ENCODE measurements at places on chromosomes 3 and 15. TPM values are rescaled to one million over a fixed set of nuclear protein-coding genes. Genes with fewer than 3 reads are reported as not detected.
A peak's percentile ranks its signal among the peaks of the same experiment; 100 is the strongest.

The RAB6B gene
- 8.6 TPM for polyA plus RNA-seq

The ACY1 gene
- polyA plus RNA-seq = 26.7 TPM

The C3orf70 gene
- polyA plus RNA-seq = 11.9 TPM

The SEMA7A gene
- polyA plus RNA-seq = 80.7 TPM

The SMAD6 gene
- 3.2 TPM for polyA plus RNA-seq

The RAB8B gene
- 38.7 TPM for polyA plus RNA-seq

The ISG20 gene
- polyA plus RNA-seq = 17.0 TPM

The ARNT2 gene
- 34.3 TPM for polyA plus RNA-seq

The SLC25A20 gene
- polyA plus RNA-seq = 19.6 TPM

The GUCA1C gene
- polyA plus RNA-seq = 1.1 TPM

- DNase-seq = no peak
Observed at GRCh38 chr15:71892335-71892734, 82.0 kb downstream of the NR2E3 start.

DNA sequence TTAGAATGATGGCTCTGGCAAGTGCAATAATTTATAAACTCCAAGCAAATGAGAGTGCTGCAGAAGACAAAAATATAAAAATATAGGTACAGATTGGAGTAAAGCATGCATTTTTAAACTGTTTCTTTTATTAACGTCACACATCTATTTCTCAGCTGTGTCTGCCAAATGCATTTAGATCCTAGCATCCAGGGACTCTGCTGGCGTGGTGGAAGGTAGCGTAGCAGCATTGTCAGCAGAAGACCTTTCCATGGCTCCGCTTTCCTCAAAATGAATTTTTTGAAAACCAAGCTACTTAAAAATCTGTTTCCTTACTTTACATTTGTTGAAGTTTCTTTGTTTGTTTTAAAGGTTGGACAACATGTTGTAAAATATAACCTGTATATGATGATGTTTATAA, 16.3 kb upstream of the ATP10A start:
- DNase-seq = no peak

- DNase-seq = no peak
Observed at GRCh38 chr15:59444980-59445545, 7.1 kb downstream of the FAM81A start.

DNA sequence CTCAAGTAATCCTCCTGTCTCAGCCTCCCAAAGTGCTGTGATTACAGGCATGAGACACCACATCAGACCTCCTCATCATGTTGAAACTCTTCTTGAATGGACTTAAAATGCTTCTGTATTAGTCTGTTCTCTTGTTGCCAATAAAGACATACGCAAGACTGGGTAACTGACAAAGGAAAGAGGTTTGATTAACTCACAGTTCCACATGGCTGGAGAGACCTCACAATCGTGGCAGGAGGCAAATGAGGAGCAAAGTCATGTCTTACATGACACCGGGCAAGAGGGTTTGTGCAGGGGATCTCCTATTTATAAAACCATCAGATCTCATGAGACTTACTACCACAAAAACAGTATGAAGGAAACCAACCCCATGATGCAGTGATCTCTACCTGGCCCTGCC, 113.5 kb downstream of the CNTN4 start:
- DNase-seq = no peak

GRCh38 chr3:110193074-110193473, 855.7 kb upstream of the DPPA4 start:
- no peak for DNase-seq

- DNase-seq = peak; percentile 35
Observed at GRCh38 chr15:80660119-80660518, 35.0 kb upstream of the ABHD17C start.

DNA sequence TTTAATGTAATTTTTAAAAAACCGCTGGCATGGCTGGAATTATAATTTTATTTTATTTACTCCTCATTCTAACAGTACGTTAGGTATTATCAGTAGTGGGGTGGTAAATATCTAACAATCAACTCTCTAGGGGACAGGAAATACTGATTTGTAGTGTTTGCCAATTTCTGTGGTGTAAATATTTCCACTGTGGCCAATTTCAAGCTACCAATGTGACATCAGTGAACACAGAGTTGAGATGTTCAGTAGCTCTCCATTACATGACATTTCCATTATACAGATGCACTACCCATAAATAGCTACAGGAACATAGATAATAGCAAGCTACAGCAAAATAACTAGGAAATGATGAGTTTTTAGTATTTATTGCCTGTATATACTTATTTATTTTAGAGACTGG, 10.0 kb upstream of the ARL8B start:
- no peak for DNase-seq

- no peak for DNase-seq
Observed at GRCh38 chr3:72453706-72454105, 394.5 kb downstream of the SHQ1 start.

GRCh38 chr3:37271611-37272010, 97.2 kb upstream of the LRRFIP2 start:
- DNase-seq = no peak

- DNase-seq = peak; percentile 92
Observed at GRCh38 chr3:187679638-187680396, 9.6 kb upstream of the SST start.

DNA sequence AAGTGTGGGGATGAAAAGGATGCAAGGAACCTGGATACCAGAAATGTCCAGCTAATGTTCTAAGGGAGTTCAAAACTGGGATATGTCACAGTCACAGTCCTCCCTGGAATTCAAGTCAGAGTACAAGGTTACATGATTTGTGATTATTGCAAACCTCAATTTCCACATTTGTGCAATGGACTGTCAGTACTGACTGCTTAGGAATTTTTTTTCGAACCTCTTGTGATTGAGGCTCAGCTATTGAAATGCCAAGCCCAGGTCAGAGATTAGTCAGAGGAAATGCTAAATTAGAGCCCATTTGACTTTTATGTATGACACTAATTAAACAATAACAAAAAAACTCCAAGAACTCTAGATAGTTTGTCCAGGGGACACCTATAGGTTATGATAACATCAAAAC, 210.2 kb downstream of the THSD4 start:
- no peak for DNase-seq

DNA sequence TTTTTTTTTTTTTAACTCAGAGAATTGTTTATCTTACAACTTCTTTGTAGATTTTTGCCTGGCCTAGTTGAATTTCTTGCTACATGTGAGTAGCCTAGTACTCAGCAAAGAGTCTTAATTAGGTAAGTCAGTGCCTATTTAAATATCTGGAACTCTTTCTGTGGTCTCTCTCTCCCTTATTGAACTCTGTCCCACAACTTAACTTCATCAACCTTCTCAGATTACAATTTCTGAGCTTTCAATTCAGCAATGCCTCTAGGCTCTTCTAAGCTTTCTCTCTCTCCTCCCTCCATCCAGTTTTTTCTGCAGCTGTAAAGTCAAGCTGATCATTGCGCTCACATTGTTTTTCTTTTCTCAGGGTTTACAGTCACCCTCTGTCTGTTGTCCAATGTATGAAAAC, 517.6 kb upstream of the ROBO1 start:
- DNase-seq = no peak

DNA sequence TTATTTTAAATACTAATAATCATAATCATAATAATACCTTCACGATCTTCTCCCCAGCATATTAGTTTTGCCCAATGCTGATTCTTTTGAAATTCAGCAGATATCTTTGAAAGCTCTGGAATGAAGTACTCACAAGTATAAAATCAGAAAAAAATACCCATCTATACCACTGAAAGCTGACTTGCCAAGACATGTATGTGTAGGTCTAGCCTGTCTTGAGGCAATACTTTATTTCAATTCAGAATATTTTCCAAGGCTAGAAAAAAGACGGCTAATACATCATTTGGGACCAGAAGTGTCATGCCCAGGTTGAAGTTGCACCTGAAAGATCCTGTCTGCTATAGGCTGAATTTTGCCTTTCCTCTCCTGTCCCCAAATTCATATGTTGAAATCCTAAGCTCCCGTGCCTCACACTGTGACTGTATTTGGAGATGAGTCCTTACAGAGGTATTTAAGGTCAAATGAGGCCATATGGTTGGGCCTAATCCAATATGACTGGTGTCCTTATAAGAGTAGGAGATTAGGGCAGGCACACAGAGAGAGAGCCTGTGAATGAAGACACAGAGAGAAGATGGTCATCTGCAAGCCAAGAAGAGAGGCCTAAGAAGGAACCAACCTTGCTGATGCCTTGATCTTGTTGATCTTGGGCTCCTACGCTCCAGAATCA, 255.9 kb upstream of the CMC1 start:
- no peak for DNase-seq

GRCh38 chr15:95400428-95400827, 930.1 kb upstream of the NR2F2 start:
- no peak for DNase-seq

- no peak for DNase-seq
Observed at GRCh38 chr3:70871909-70872656, 559.6 kb upstream of the MDFIC2 start.

- peak; percentile 73 for DNase-seq
Observed at GRCh38 chr15:26771578-26772153, 1.2 kb downstream of the GABRB3 start.

GRCh38 chr3:181721046-181721875, 9.5 kb downstream of the SOX2 start:
- DNase-seq = no peak

GRCh38 chr3:141401573-141402475, 33.5 kb downstream of the ZBTB38 start:
- peak; percentile 62 for DNase-seq

GRCh38 chr3:193344486-193344885, 34.1 kb downstream of the ATP13A5 start:
- DNase-seq = no peak

DNA sequence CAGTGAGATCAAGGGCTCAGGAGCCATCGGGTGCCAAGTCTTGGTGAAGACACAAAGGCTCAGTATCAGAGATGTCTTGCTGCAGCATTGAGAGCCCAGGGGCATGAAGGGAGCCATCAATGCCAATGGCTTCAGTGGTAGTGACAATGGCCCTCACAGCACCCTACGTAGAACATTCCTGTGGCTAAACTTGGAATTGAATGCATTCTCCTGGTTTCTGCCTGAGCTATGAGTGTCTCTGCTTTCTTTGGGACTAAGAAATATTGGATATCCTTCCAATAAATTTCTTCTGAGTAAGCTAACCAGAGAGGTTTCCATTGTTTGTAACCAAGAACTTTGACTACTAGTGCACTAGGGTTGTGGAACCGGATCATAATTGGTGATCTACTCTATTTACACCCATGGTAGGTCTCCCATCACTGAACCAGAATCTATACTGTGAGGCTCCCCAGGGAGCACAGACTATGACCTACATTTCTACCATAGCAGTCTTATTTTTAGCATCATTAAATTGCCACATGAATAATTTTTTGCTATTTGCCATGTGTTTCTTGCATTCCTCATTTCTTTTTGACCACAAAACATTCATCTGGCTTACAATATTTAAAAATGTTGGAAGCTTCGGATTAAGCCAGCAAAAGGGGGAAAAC, 31.6 kb upstream of the PDZRN3 start:
- no peak for DNase-seq

DNA sequence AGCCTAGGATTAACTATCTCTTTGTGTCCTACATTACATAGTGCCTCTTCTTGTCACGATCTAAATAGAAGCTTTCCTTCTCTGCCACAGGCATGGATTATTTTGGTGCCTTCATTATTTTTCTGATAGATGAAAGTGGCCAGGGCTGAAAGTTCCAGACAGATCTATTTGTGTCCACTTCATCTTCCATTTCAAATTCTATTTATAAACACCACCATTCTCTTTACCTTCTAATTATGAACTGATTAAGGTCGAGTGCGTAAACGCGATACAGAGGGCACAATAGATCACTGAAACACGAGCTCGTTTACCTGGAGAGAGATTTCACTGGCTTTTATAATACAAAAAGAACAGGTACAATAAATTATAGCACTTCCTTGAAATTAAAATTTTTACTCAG, 105.0 kb downstream of the EDEM1 start:
- DNase-seq = no peak

DNA sequence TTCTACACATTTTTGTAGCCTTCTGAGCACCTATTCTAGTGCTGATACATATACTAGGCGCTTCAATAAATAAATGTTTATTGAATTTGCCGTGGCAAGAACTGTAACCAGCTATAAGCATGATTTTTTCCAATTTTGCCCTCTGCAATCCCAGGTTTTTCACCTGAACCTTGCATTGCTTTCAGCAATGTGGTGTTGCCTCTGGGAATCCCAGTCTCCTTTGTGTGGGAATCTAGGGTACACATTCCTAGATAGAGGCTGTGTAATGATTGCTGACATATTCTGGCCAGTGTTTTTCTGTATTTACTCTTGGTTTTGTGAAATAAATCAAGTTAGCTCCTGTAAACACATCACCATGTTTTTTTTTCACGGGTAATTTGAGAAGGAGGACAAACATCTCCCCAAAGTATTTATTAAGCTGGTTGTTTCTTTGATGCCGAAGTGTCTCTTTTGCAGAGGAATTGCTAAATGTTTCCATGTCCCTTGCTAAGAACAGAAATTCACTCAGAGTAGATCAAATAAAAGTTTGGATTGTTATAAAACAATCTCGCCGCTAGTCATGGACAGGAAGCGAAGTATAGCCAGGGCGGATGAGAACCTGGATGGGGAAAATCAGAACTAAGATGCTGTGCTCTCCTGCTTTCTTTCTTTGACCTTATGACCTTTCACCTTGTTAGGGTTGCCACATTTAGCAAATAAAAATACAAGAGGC, 1.2 kb downstream of the CFAP91 start:
- DNase-seq = no peak

- no peak for DNase-seq
Observed at GRCh38 chr15:60464836-60465630, 13.9 kb downstream of the ICE2 start.

GRCh38 chr3:184016811-184017671, 643 bp downstream of the ABCC5 start:
- peak; percentile 69 for DNase-seq

DNA sequence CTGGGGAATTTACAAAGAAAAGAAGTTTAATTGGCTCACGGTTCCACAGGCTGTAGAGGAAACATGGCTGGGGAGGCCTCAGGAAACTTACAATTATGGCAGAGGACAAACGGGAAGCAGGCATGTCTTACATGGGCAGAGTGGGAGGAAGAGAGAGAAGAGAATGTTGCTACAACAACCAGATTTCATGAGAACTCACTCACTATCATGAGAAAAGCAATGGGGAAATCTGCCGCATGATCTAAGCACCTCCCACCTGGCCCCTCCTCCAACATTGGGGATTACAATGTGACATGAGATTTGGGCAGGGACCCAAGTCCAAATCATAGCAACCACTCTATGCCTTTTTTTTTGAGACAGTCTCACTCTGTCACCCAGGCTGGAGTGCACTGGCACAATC, 28.8 kb downstream of the PCNP start:
- DNase-seq = no peak

- DNase-seq = no peak
Observed at GRCh38 chr3:158419820-158420653, 151.0 kb upstream of the MLF1 start.

DNA sequence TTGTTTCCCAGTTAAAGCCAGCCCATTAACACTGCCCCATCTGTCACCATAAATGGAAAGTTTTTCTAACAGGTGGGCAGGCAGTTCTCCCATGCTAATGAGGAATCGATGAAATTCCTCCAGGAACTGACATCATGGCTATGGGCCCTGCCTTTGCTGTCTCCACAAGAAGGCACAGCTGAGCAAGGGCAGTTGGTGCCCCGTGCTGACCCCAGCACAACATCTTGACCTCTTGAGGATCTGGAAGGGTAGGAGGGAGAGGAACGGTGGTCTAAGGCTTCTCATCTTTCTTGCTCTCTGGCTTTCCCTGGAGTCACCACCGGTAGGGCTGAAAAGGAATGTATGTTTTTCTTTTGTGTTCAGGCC, 46.7 kb downstream of the CHCHD6 start:
- no peak for DNase-seq

All from testis (tissue), 5 donors.